Activated T-cell treated with anti-CD3 and anti-CD28 coated beads, Interleukin-2, amount 50 U/mL, for 4 hours (primary cell): ENCODE measurements at places on chromosomes 2 and 18.

DNA sequence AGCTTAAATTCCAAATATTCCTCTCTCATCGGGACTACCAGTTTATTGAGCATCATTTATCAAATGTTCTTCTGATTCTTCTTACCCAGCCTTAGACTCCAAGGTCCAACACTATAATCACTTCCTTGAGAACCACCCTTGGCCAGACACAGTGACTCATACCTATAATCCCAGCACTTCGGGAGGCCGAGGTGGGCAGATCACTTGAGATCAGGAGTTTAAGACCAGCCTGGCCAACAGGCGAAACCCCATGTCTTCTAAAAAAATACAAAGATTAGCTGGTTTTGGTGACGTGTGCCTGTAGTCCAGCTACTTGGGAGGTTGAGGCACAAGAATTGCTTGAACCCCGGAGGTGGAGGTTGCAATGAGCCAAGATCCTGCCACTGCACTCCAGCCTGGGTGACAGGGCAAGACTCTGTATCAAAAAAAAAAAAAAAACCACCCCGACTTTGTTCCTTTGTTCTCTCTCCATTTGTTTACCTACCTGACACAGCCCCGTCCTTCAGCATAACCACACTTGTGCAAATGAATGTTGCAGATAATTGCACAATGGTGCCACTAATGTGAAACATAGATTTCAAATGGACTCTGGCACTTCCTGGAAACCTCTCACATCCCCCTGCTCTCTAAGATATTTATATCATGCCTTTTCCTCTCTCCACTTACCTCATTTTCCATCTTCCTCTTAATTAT lies 38.9 kb upstream of the LPIN2 start:
- DNase-seq: no peak

GRCh38 chr2:45836316-45836715 lies 184.8 kb downstream of the PRKCE start:
- no peak for DNase-seq

DNA sequence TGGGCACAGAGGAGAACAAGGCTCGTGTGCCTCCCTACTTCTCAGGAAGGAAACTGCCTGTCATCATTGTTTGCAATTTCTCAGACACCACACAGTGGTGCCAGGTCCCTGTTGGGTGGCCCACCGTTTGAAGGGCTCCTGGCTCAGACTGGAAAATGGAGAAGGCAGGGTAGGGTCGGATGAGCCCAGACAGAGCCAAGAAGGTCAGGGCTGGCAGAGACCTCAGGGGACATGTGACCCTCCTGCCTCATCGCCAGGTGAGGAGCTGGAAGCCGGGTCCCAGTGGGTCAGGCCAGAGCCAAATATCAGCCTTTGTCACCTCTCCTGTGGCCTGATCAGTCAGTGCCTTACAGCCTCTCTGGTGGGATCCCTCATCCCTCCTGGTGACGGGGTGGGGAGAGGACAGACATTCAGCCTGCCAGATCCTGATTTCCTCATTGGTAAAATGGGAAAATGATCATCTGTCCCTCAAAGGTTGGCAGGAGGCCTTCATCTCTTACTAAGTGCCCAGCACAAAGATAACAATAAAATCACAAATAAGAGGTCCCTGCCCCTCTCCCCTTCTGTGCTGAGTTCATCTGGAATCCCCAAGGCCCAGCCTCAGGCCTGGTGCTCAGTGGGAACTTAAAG lies 117.6 kb downstream of the CAPN13 start:
- no peak for DNase-seq

- DNase-seq: no peak
Measured at GRCh38 chr18:31791817-31792579, 31.3 kb upstream of the SLC25A52 start.

GRCh38 chr18:36427831-36428230 lies 130.3 kb downstream of the FHOD3 start:
- DNase-seq: no peak

DNA sequence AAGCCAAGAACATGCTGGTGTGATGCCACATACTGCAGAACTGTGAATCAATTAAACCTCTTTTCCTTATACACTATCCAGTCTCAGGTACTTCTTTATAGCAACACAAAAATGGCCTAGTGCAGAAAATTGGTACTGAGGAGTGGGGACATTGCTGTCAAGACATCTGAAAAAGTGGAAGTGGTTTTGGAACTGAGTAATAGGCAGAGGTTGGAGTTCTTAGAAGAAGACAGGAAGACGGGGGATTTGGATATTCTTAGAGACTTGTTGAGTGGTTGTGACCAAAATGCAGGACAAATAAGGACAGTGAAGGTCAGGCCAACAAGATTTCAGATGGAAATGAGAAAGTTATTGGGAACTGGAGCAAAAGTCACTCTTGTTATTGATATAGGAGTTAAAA lies 31.3 kb upstream of the CDH2 start:
- no peak for DNase-seq

- DNase-seq: no peak
Measured at GRCh38 chr2:177241711-177242120, 22.8 kb downstream of the NFE2L2 start.

DNA sequence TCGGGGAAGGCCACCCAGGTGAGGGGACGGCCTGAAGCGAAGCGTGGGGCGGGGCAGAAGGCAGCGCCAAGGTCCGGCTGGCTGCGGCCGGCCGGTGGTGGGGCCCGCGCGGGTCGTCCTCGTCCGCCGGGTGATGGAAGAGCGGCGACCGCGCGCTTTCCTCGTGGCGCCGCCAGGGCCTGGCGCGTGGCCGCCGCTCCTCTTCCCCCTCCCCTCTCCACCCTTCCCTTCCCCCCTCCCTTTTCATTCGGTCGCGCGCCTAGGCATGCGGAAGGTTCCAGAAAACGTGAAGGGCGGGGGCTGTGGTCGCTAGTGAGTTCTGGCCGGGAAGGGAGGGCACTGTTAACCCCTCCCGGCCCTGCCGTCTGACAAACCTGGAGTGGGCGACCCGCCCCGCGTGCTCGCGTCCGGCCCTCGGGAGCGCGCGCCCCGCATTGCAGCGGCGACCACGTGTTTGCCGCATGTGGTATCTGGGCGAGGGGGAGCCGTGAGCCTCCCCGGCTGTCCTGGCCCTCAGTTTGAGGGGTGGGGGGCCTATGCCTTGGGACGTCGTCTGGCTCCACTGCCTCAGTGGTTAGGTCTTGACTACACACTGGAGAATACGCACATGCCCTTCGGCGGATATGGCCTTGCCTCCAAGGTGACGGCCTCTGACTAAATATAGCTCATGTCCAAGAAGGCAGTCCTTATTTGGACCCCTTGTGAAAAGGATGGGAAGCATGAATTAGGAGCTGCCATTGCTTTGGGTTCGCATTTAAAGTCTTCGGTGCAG lies 579 bp downstream of the MAT2A start:
- peak; percentile 75 for DNase-seq

- no peak for DNase-seq
Measured at GRCh38 chr2:198852248-198852647, 605.5 kb downstream of the SATB2 start.

DNA sequence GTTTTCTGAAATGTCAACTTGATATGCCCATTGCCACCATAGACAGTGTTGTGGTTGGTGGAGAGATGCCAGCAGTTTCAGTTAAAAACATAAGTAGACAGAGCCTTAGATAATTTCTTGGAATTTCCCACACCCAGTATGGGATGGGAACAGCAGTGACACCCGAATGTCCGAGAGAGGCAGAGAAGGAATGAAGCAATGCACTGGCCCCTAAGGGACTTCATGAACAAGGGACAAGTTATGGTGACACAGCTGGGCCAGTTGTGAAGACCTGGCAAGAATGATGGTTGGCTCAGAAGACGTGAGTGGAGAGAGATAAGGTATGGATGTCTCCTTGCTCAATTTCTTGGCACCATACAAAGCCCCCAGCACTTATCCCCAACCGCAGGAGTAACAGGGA lies 165.2 kb upstream of the APCDD1 start:
- no peak for DNase-seq

GRCh38 chr2:143529118-143529720 lies 400.0 kb downstream of the ARHGAP15 start:
- no peak for DNase-seq

DNA sequence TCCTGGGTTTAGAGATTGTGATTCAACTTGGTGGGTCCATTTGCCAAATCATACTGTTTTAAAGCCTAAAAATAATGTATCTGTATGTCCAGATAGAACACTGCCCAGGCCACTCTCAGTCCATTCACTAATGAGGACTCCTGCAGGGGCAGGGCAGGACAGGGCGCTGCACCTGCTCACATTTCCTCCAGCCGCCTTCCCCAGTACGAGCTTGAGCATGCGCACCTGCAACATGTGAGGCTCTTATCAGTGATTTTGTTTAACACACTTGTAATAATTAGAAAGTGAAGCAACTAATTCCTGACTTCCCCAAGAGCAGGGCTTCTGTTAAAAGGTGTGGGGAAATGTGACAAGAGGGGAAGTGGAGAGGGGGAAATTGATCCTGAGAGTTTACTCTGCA lies 89.7 kb downstream of the AFF3 start:
- DNase-seq: no peak

- DNase-seq: no peak
Measured at GRCh38 chr2:162198239-162198638, 45.0 kb downstream of the FAP start.

DNA sequence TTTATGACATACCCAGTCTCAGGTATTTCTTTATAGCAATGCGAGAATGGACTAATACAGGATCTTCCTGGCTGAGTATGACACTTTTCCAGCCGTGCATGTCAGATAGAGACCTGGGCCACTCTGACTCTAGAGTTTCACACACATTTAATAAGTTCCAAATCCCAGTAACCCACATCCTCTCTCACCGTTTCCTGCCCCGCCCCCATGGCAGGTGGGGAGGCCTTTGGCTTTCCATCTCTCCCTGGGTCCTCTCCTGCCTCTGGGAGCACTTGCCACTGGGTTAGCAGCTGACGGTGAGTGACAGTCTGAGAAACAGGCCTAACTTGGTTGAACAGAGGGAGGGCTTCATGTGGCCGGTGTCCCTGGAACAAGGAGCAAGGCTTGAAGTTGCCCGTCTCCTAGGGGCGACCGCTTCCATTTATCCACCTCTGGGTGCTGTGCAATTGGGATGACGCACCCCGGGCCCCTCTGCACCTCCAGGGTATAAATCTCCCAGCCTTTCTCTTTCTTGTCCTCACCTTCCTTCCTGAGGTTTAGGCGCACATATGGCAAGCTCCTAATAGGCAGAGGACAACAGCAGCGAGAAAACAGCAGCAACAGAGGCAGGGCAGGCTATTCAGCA lies 152.7 kb upstream of the HDAC4 start:
- DNase-seq: peak; percentile 0

GRCh38 chr2:238220892-238221521 lies 17.5 kb upstream of the ILKAP start:
- DNase-seq: no peak

- DNase-seq: no peak
Measured at GRCh38 chr18:10122988-10123950, 209.5 kb downstream of the VAPA start.

DNA sequence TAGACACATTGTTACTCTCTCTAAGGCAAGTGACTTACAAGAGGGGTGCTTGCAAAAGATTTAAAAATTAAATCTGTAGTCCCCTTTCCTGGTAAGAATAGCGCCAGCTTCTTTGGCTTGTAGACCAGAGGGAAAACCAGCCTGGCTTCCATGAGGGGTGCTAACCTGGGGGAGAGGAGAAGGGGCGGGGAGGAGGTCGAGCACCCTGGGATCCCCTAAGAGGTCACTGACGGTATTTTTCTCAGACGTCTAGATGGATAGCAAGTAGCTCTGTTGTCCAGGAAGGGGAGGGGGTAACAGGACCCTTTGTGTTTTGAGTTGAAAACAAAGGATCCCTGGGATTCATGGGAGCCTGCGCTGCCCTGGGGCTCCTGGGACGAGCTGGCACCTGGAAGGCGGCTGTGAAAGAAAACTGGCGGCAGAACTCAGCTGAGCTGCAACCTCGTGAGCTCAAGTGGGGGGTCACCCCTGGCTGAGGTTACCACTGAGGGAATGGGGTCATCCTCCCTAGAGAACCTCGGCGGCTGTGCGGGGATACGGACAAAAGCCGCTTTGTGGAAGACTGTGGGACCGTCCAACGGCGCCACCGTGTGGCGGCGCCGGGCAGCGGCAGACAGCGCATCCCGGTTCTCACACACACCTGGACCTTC lies 37.8 kb upstream of the MRPL19 start:
- DNase-seq: peak; percentile 38

DNA sequence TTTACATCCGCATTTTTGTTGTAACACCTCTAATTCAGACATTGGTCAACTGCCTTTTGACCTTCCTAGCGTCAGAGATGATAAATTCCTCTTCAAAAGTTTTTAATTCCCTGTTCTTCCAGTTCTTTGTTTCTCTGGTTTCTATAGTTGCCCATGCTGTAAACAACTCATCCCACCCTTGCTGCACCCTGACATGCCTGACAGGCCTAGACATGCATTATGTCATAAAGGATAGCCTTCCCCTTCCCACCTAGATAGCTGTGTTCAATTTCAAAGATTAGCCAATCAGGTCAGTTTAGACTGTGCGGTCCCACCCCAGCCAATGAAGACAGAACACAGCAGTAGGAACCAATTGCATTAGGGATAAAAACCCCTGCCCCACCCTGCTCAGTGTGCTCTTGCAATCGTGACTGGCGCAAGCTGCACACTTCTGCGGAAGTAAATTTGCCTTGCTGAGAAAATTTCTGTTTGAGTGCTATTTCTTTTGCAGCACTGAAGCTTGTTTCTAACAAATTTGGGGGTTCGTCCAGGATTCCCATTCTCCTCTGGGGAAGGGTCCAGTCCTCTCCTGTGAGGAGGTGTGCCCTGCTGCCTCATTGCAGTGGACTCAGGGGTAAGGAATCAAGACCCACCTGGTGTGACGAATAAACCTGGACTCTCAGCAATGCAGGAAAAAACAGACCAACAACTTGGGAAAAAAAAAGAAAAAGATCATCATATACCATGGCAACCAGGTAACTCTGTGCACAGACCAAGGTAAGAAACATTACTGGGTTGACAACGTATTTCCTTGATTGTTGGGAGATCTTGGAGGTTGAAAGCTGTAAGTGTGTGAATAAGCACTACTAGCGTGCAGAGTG lies 9.1 kb upstream of the SAP130 start:
- no peak for DNase-seq

DNA sequence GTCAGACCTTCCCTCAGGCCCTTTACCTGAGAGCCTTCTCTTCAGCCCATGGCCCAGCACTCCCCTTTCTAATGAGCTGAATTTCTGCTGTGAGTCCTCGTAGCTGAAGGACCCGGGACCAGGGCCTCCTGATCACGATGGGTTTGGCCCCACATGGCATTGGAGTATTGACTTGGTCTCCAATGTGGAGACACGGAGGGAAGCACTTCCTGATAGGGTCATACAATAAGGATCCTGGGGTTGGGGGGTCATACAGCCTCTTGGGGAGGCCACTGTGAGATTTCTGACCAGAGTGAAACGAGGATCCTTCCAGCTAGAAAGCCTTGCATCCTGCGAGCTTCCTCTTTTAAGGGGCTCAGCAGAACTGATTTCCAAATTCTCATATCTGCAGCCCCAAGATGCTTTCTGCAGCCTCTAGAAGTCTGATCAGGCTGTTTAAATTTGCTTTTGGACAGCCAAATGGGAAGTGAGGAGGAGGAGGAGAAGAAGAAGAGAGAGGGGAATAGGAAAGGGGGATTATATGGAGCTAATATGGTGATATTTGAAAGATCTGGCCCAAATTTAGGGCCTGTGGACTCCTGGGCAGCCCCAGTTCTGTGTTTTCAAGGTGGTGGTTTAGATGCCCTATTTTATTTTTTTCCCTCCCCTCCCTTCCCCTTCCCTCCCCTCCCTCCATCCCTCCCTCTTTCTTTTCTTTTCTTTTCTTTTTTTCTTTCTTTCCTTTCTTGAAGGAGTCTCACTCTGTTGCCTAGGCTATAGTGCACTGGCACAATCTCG lies 38.9 kb downstream of the RHOB start:
- DNase-seq: no peak

- DNase-seq: no peak
Measured at GRCh38 chr2:164260506-164260905, 360.8 kb downstream of the GRB14 start.

GRCh38 chr18:71442731-71443141 lies 1101.4 kb downstream of the CBLN2 start:
- no peak for DNase-seq
